BJ (cell line): ENCODE measurements at places on chromosomes 2 and 18. TPM values are rescaled to one million over a fixed set of nuclear protein-coding genes. Genes with fewer than 3 reads are reported as not detected.

DNA sequence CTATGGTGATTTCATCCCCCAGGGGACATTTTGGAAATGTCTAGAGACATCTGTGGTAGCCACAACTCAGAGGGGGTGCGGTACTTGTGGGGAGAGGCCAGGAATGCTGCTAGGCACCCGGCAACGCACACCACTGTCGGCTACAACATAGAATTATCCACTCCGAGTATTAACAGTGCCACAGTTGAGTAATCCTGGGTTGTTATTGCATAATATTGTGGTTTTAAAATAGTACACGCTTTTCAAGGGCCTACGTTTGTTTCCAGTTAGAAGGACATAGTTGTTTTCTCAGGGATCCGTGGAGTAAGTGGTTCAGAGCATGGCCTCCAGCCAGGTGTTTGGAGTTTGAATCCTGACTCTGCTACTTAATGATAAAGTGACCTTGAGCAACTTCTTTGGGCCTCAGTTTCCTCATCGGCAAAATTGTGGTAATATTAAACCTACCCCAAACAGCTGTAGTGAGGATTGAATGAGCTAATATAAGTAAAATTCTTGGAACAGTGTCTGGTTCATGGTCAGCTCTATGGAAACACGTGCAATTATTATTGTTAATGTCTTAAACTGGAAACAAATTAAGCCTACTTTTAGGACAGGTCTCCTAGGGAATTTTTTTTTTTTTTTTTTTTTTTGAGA, 24.5 kb downstream of the CYP27A1 start:
- peak; percentile 99 for DNase-seq

GRCh38 chr2:150528861-150529801, 41.7 kb upstream of the RND3 start:
- peak; percentile 79 for DNase-seq

LYG2 gene
- not detected in 2 replicates for polyA plus RNA-seq

GRCh38 chr2:219159771-219160185, 837 bp downstream of the NHEJ1 start:
- no peak for DNase-seq

GRCh38 chr2:20674974-20675679, 8.2 kb downstream of the GDF7 start:
- DNase-seq = peak; percentile 44

GRCh38 chr2:73069041-73069854, 2.3 kb downstream of the SFXN5 start:
- DNase-seq = no peak

DNA sequence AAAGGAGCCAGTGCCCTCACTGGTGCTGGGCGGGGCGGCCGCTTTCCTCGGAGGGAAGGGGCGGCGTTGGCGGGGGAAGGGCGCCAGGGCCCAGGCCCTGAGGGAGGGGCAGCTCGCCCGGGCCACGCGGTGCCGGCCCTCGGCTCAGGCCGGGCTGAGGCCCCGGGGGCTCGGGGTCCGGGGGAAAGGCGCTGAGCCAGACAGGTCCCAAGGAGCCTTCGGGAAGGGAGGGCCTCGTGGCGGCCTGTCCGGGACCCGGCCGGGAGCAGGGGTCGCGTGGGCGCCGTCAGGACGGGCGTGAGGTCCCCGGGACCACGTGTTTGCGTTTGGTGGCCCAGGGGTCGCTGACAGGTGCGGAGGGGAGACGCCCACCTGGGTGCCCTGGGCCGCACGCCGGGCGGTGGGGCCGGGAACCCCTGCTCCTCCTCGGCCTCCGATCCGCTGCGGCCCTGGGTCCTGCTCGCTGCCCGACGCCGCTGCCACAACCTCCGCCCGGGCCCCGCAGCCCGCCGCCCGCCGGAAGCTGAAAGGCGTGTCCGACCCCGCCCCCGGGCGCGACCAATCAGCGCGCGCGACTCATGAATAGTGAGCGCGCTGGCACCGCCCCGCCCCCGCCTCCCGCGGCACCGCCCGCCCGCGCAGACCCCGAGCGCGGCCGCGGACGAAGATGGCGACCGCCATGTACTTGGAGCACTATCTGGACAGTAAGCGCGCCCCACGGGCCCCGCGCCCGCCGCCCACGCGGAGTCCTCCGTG, at the start of gene ING5:
Gene ING5, plus strand, starts transcription at position 641 of the 756 bp plus-strand sequence. Its CDS starts 27 bp downstream, at position 668.
- peak; percentile 35 for DNase-seq

CAPN14 gene
- 0.10 TPM in 2 replicates for polyA plus RNA-seq

PTMA gene
- polyA plus RNA-seq = 363 and 447 TPM in 2 replicates

DNA sequence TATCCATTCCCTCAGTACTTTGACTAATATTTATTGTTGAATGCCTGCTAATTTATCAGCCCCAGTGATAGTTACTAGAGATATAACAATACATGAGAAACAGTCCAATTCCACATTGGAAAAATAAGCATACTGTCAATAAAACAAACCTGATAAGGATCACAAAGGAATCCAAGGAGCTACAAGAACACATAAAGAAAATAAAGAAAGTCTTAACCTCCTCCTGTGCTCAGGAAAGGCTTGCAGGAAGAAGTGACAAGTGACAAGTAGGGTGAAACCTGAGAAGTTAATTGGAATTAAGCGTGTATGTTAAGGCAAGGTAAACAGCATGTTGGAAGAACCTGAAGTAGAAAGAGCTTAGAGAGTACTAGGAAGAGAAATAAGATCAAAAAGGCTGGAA, 20.3 kb upstream of the ASNSD1 start:
- no peak for DNase-seq

RASGRP3 gene
- 1.7 and 2.6 TPM in 2 replicates for polyA plus RNA-seq

GRCh38 chr2:145653553-145653952, 1133.6 kb upstream of the ZEB2 start:
- DNase-seq = no peak

GRCh38 chr2:126444512-126444911, 211.4 kb upstream of the GYPC start:
- DNase-seq = no peak

- DNase-seq = no peak
Observed at GRCh38 chr18:49227001-49227380, 233.5 kb downstream of the DYM start.

- no peak for DNase-seq
Observed at GRCh38 chr2:22756276-22757043, 628.5 kb upstream of the KLHL29 start.

- no peak for DNase-seq
Observed at GRCh38 chr2:237860273-237860935, 981 bp downstream of the RAMP1 start.

GAREM2 gene
- 1.3 and 2.3 TPM in 2 replicates for polyA plus RNA-seq

LRATD1 gene
- 0.11 and 0.21 TPM in 2 replicates for polyA plus RNA-seq

GRCh38 chr18:3121259-3121658, 98.5 kb downstream of the MYOM1 start:
- no peak for DNase-seq

NCKAP5 gene
- 2.1 and 2.5 TPM in 2 replicates for polyA plus RNA-seq
